ENCODE measurements at places on chromosomes 6 and 20. TPM values are rescaled to one million over a fixed set of nuclear protein-coding genes. Genes with fewer than 3 reads are reported as not detected.

Gene ZSCAN9
- total RNA-seq: 28.6 TPM

Gene TRIM15
- not detected for total RNA-seq

Gene CDK5RAP1
- 39.0 TPM for total RNA-seq

Gene TAP1
- total RNA-seq: 8.3 TPM

Gene HMGCLL1
- 62.5 TPM for total RNA-seq

All from diencephalon (tissue), 1 donor.